ENCODE measurements at places on chromosomes 3 and 15.
A peak's percentile ranks its signal among the peaks of the same experiment; 100 is the strongest.

DNA sequence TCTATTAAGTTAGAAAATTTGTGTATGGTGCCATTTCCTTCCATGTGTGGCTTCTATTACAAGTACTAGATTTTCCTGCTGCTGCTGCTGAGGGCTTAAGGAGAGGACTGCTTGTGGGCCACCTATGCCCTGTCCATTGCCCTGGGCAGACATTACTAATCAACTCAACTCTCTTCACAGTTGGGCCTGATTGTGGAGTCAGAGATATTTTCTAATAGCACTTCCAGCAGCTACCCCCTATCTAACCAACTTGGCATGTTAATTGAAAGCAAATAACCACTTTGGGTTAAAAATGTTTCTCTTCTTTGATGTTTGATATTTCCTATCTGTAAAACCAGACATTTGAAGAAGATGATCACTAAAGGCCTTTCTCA, 242.0 kb downstream of the EDEM1 start:
- DNase-seq: no peak

GRCh38 chr3:66200786-66201185, 20.0 kb upstream of the SLC25A26 start:
- no peak for DNase-seq

DNA sequence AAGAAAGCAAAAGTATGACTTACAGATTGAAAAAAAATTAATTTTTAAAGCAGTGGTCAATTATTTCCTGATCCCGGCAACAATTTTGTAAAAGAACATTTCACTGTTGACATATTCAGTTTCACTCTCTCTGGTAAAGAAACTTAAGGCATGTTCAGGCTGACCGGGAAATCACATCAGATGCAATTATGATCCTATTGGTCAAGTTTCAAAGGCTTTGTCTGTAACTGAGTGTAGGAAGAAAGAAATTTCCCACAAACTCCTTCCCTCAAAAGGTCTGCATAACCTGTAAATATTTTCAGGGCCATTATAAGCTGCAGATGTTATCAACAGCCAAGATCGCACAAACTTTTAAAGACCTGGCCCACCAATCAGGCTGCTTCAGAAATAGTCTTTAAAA, 205.4 kb upstream of the IGF1R start:
- no peak for DNase-seq

- DNase-seq: no peak
These were observed 105.0 kb downstream of the IQCH start for GRCh38 chr15:67359431-67360079.

GRCh38 chr15:38093931-38094330, 158.7 kb upstream of the SPRED1 start:
- DNase-seq: no peak

- no peak for DNase-seq
These were observed 340.8 kb downstream of the NAALADL2 start for GRCh38 chr3:175199961-175200360.

GRCh38 chr3:145716519-145716918, 444.5 kb downstream of the PLOD2 start:
- DNase-seq: no peak

GRCh38 chr3:185929192-185930151, 8.3 kb downstream of the TRA2B start:
- DNase-seq: no peak

DNA sequence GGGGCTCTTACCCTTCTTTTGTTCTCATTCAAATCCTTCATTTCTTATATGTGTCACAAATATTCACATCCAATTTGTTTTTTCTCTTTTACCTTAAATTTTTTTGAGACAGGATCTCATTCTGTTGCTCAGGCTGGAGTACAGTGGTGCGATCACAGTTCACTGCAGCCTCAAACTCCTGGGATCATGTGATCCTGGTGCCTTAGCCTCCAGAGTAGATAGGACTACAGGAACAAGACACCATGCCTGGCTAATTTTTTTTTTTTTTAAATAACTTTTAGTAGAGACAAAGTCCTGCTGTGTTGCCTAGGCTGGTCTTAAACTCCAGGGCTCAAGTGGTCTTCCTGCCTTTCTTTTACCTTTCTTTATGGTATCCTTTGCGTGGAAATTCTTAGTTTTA, 66.5 kb downstream of the POLR2M start:
- no peak for DNase-seq

- no peak for DNase-seq
These were observed 9.5 kb downstream of the GASK1A start for GRCh38 chr3:42988566-42988965.

- no peak for DNase-seq
These were observed 7.2 kb upstream of the OTOL1 start for GRCh38 chr3:161489395-161489794.

- DNase-seq: peak; percentile 4
These were observed 663.7 kb downstream of the AGBL1 start for GRCh38 chr15:86743283-86743903.

DNA sequence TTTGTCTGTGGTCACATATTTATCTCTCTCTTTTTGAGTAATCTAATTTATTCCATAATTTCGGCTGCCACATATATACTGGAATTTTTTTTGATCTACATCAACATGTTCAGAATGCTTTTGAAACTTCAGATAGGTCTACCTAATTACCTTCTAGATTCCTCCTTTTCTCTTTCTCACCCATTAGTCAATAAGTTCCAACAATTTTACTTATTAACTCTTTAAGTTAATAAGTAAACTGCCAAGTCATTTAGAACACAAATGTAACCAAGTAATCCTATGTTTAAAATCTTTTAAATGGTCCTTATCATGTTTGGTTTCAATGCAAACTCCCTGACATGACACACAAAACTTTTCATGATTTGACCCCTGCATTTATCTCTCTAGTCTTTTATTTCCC, 410.5 kb downstream of the UNC13C start:
- no peak for DNase-seq

DNA sequence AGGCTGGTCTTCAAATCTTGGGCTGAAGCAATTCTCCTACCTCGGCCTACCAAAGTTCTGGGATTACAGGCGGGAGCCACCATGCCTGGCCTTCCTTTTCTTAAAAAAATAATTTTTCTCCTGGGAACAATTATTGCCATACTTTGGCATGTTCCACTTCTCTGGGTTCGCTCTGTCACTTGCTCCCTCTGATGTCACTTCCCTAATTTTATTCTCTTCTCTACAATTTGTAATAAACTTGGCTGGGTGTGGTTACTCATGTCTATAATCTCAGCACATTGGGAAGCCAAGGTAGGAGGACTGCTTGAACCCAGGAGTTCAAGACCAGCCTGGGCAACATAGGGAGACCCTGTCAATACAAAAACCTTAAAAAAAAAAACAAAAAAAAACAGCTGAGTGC, 6.1 kb upstream of the IMPDH2 start:
- no peak for DNase-seq

GRCh38 chr15:89002830-89003229, 85.4 kb upstream of the ABHD2 start:
- no peak for DNase-seq

GRCh38 chr3:25427155-25427554, 908 bp upstream of the RARB start:
- DNase-seq: no peak

DNA sequence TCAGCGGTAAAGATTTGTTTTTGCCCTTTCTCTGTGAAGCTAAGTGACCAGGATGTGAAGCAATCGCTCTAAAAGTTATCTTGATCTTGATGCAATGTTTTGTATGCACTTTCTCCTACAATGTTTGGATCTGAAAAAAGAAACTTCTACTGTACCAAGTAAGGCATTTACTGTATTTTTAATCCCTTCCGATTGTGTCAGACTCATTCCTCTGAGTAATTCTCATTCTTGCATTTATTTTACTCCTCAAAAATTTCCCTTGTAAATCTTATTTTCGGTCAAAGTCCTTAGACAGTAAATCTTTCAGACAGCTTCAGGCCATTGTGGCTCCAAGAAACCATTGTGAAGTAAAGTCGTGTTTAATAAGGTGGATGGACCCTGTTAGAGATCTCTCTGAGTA, 141.9 kb downstream of the TP63 start:
- peak; percentile 83 for DNase-seq

- DNase-seq: no peak
These were observed 27.0 kb downstream of the C2CD4A start for GRCh38 chr15:62093809-62094208.

DNA sequence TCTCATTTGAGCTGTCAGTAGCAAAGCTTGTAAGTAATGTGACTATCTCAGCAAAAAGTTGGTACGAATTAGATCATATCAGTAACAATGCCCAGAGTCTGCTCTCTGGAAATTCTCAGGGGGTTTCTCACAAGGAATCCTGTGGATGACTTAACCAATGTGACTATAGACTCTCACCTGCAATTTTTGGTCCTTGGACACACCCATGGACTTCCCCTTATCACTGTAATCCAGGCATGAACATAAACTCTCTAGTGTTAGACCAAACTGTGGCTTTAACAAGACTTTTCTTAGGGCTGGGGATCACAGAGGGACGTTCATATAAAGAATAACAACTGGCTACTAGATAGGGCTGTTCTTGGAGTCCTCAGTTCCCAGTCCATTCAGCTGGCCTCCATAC, 3.9 kb upstream of the ZNF80 start:
- DNase-seq: no peak

DNA sequence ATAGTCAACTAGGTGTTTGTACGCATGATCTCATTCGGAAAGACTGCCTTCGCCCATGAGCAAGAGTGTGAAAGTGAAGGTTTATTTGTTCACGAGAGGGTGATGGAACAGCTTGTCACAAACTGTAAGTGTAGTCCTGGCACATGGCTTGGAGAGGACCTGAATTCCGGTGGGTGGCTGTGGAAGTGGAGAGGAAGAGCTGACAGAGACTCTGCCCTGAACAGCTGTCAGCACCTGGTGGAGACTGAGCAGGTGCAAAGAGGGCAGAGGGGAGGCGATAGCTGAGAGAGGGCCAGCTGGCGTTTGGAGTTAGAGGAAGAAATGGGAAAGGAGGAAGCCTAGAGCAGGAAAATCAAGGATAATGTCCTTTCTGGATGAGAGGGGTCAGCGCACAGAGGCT, 155.7 kb downstream of the EEFSEC start:
- no peak for DNase-seq

- no peak for DNase-seq
These were observed 153.7 kb upstream of the BFSP2 start for GRCh38 chr3:133246119-133246518.

GRCh38 chr3:18208856-18209255, 216.3 kb downstream of the SATB1 start:
- no peak for DNase-seq

DNA sequence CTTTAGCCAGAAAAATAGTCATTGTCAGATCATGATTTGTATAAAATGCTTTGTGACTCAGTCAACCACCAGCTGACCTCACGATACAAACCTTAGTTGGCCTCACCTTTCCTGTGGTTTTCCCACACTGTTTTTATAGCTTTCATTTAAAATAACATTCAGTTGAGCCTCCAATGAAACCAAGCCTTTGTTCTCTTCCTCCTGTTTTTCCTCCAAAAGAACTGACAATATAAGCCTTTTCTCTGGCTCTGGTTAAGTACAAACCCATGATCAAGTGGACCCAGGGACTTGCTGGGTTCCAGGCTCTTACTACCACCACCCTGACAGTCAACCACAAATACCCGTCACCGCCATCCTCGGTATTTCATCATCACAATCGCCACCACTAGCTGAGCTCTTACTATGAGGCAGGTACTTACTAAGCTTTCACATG, 81.7 kb downstream of the TAMM41 start:
- peak; percentile 95 for DNase-seq

GRCh38 chr15:36879568-36880222, 220.7 kb downstream of the MEIS2 start:
- no peak for DNase-seq

All from A172 (cell line).